ENCODE measurements at places on chromosomes 6 and 20. TPM values are rescaled to one million over a fixed set of nuclear protein-coding genes. Genes with fewer than 3 reads are reported as not detected.

The TUBB2B gene
- total RNA-seq = 2.9 TPM

The SCAF8 gene
- total RNA-seq = 47.6 TPM

The NRN1 gene
- 0.65 TPM for total RNA-seq

The TAGAP gene
- not detected for total RNA-seq

The TREML2 gene
- not detected for total RNA-seq

The CAP2 gene
- total RNA-seq = 6.5 TPM

The RNF182 gene
- 2.9 TPM for total RNA-seq

The PYGB gene
- 203 TPM for total RNA-seq

The TRIM31 gene
- total RNA-seq = not detected

The RBM24 gene
- total RNA-seq = 1.9 TPM

The MROH8 gene
- 0.49 TPM for total RNA-seq

The GRIK2 gene
- total RNA-seq = 8.9 TPM

The TNFRSF6B gene
- total RNA-seq = 0.36 TPM

The NT5DC1 gene
- total RNA-seq = 7.2 TPM

The KCTD20 gene
- 57.6 TPM for total RNA-seq

The TUBB1 gene
- not detected for total RNA-seq

The NT5E gene
- total RNA-seq = 67.2 TPM

The IL17A gene
- total RNA-seq = not detected

The LRRC73 gene
- total RNA-seq = 0.63 TPM

The BPIFB1 gene
- not detected for total RNA-seq

The SLC12A5 gene
- not detected for total RNA-seq

The ZNF165 gene
- 0.45 TPM for total RNA-seq

The OR2H2 gene
- not detected for total RNA-seq

The RARS2 gene
- total RNA-seq = 55.0 TPM

The HLA-DMB gene
- total RNA-seq = 0.09 TPM

The KIAA1755 gene
- total RNA-seq = 4.9 TPM

The GTSF1L gene
- not detected for total RNA-seq

The CDH4 gene
- total RNA-seq = 0.25 TPM

The SAMD10 gene
- 0.16 TPM for total RNA-seq

The FAM209B gene
- not detected for total RNA-seq

The EIF2S2 gene
- total RNA-seq = 223 TPM

The RSPO4 gene
- not detected for total RNA-seq

The TRAPPC3L gene
- not detected for total RNA-seq

The THBD gene
- total RNA-seq = 6.7 TPM

The STX11 gene
- total RNA-seq = 0.16 TPM
